ENCODE measurements at places on chromosomes 13 and 19.

GRCh38 chr13:27334774-27335435 is 64.3 kb downstream of the RASL11A start:
- no peak for DNase-seq

- no peak for DNase-seq
Measured at GRCh38 chr13:23828086-23828485, 61.1 kb downstream of the MIPEP start.

DNA sequence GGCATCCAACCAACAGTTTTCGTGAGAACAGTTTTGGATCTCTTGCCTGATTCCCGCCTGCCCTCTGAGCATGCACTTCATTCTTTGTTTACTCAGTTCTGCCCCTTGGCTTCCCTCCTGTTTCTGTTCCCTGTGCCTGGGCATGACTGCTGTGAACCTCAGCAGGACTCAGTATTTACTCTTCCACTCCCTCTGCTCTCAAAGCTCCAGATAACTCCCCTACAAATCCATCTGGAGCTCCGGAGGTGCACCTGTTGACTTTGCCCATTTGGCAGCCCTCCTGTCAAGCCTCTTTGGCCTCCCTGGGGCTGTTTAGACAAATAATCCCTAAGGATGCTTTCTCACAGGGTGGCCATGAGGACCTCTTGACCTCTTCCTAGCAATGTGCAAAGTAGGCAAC is 34.2 kb upstream of the ARGLU1 start:
- DNase-seq = no peak

- DNase-seq = no peak
Measured at GRCh38 chr19:39740395-39740794, 2.6 kb upstream of the CLC start.

DNA sequence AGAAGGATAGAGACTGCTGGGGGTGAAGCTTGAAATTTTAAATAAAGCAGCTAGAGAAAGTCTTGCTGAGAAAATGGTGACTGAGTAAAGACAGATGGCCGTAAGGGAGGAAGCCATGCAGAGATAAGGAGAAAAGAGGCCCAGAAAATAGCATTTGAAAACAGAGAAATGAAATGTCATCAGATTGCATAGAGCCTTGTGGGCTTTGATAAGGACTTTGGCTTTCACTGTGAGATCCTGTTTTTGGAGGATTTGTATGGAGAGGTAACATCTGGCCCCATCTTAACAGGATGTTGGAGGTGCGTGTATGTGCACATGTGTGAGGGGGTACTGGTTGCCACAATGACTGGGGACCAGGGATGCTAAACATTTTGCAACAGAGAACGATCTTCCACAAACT is 19.5 kb upstream of the ATP8A2 start:
- DNase-seq = no peak

DNA sequence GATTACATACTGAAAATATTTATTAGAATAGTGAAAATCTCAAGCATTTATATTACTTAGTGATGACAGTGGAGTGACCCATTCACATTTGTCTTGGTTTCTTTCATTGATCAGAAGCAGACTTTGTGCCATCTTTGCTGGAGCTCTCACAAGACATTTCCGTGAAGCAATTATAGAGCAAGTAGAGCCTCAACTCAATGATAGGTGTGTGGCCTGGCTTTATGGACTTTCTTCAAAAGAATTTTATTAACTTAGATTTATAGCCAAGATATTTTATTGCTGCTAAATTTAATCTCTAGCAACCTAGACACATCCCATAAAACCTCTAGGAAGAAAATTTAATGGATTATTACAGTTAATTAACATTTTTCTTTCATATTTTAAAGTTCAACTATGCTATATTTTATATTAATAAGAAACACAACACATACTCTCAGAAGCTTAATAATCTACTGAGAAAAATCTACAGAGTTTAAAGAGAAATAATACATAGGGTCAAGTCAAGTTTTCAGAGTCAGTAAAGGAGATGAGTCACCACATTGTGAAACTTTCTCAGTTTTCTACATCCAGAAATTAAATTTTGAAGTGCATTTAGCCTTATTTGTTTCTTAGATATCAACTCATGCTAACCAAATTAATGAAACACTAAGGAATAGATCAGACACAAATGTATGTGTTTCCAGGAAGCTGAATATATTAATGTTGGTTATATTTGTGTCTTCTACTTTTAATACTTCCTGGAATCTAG is 160.5 kb downstream of the LACC1 start:
- peak; percentile 51 for DNase-seq

- no peak for DNase-seq
Measured at GRCh38 chr19:49403404-49404187, 15.5 kb downstream of the KASH5 start.

DNA sequence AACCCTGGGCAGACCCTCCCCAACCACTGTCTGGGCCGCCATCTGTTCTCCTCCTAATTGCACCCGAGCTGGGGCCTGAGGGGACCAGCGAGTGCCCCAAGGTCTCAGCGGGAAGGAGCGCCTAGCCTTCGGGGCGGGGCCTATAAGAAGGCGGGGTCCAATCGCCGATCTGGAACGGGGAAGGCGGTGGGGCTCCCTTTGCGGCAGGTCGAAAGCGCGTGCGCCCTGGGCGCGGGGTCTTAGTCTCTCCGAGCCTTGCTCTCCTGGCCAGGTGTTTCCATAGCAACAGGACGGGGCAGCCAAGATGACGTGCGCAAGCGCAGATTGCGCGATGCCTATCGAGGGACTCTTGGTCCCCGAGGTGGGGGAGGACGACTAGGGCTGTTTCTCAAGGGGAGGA is 2.8 kb downstream of the MAST1 start:
- DNase-seq = peak; percentile 52

DNA sequence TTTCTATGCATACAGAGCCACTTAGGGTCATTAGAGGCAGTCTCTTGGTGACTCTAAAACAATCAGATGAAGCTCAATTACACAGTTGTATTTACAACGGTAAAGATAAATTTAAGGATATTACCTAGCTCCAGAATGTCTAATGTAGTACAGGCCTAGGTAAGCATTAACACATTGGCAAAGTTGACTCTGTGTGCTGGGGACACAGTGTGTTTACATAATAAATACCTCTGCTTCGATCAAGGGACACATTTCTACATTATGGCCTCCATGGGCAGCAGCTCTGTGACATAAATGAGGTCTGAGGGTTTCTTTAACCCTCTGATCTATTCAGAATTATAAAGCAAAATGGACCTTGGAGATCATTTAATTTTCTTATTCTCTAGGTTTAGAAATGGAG is 74.7 kb downstream of the SERP2 start:
- DNase-seq = no peak

DNA sequence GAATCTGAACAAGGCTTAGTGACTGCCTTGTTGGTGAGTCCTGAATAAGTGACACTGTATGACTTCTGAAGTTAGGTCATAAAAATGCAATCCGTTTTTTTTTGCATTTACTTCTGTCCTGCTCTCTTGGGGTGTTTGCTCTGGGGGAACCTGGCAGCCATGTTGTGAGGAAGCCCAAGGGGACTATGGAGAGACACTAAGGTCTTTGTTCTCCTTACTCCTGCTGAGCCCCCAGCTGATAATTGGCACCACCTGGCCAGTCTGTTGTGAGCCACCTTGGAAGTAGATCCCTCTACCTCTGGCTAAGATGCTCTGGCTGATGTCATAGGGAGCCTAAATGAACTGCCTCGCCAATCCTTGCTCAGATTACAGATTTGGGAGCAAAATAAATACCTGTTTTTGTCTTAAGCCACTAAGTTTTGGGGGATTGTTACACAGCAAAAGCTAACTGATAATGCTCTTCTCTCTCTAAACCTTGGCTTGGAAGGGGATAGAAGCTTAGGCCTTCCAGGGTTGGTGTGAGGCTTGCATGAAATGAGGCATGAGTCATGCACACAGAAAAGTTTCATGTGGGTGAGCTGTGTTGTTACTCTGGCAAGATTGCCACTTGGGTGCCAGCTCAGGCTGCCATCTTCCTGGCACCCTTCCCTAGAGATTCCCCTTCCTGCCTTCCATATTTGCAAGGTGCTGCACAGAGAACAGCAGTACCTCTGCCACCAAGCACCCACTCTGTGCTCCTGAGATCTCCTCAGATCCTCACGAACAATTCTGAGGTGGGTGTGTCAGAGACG is 10.1 kb downstream of the TUBB4A start:
- no peak for DNase-seq

DNA sequence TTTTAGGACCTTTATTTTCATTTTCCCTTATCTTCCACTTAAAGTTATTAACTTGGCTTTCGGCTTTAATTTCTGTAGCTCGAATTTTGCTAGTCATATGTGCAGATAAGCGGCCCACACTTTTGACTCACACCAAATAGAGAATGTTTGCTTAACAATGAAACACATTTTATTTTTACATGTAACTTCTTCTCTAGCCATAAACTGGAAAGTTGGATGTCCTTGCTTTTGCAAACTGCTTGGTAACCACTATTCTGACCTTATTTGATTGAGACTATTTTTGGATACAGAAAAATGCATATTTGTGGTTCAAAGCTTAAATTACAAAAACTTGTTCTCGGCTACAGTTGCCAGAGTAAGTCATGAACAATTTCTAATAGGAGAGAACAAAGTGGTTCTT is 600.0 kb downstream of the KCTD12 start:
- DNase-seq = peak; percentile 55

DNA sequence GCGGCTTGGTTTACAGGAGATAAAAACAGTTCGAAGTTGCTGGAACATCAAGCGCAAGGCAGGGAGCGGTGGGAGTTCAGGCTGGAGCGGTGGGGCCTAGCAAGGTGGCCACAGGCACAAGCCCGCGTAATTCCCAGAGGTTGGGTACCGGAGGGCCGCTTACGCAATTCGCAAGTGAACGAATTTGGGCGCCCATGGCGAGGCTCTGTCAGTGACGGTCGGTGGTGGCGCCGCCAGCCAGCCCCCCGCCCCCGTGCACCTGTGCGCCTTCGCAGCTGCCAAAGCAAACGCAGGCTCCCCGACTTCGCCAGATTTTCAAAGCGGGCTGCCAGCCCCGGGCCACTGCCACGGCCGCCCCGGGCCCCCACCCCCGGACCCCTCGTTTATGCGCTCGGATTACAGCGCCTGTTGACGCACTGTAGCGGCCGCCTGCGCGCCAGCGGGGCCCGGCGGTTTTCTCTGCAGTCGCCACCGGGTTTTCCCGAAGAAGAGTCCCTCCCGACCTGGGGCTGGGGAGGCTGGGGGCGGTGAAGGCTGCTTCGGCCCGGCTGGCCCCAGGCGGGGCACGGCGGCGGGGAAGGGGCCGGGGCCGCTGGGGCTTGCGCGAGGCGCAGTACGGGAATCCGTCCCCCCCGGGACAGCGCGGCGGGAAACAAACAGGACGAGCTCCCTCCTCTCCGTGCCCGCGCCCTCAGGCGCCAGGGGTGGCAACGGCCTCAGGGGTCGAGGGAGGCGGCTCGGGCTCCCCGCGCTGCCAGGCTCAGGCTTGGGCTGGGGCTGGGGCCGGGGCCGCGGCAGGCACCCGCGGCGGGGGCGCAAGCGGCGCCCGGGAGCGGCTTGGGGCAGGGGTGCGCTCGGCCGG is 709 bp downstream of the N4BP2L1 start:
- DNase-seq = peak; percentile 16

DNA sequence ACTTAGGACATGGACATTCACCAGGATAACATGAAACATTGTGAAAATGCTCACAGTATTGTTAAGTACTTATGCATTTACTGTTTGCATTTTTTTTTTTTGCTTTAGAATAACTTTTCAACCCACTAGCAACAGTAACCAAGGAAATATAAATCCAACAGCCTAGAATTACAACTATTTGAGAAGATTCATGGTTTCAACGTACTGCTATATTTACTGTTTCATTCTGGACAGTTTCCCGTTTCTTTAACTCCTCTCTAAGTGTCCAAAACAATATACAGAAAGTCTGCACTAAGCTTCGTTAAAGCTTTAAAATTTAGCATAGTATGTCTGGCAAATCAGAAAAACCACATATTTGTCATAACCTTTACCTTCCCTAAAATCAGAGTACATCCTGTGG is 2.7 kb downstream of the SMAD9 start:
- no peak for DNase-seq

DNA sequence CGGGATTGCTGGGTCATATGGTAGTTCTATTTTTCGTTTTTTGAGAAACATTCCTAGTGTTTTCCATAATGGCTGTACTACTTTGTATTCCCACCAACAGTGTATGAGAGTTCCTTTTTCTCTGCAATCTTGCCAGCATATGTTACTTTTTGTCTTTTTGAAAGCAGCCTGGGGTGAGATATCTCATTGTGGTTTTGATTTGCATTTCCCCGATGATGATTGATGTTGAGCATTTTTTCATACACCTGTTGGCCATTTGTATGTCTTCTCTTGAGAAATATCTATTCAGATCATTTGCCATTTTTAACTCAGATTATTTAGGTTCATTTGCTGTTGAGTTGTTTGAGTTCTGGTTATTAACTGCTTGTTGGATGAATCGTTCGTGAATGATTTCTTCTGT is 18.5 kb upstream of the ATP12A start:
- no peak for DNase-seq

DNA sequence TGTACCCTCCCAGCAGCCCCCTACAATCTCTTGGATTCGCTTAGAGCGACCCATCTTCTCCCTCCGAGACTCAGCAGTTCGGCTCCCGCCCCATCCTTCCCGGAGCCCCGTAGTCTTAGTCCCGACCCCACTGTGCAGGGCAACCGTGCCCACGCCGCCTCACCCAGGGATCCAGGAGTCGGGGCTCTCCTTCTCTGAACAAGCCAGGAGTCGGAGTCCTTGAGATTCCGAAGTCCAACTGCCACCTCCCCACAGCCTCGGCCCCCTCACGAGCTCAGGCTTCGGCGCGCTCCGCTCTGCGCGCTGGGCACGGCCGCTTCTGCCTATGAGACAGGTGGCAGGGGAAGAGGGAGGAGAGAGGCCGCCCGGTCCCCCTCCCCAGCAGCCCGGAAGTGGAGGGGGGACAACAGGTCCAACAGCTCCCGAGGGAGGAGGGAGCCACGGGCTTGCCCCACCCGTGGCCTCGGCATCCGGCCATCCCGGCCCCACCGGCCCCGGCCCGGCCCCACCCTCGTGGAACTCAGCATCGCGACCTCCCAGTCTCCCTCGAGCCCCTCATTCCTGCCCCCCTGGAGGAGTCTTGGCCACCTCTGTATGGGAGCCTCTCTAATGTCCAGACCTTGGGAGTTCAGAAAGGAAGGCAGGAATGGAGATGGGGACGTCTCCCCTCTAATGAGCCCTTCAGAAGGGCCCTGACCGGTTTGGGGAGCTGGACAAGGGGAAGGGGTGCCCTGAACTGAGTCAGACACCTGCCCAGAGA is at the start of gene PHLDB3:
Gene PHLDB3 (minus strand): TSS at position 321 of the 760 bp plus-strand sequence. CDS start 628 bp downstream, outside the sequence.
- DNase-seq = peak; percentile 18

DNA sequence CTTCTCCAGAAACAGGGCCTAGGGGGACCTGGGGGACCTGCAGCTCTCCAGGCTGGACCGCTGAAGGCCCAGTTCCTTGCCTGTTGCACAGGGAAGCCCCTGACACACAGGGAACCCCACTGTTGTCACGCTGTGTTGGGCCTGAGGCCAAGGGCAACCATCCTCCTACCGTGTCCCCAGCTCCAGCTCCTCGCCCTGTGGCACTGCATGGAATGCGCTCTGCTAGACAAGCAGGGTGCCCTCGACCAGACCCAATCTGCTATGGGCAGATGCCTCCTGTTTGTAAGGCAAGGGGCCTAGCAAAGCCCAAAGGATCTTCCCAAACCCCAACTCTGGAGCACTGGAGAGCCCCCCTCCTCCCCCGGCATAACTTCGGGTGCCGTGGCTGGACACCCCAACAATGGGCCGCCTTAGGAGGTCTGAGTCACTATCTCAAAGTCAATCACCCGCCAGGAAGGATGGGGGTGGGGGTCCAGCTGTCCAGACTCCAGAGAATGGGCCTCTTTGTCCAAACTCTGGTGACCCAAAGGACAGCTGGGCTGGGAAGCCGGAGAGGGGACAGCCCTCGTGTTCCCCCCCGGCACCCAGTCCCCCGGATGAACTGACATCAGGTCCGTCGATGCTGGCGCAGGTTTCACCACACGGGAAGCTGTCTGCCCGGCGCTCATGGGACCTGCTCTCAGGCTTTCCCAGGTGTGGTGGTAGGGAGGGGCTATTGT is 3.7 kb downstream of the BRSK1 start:
- no peak for DNase-seq

Measured in cardiac fibroblast (primary cell).